Hematopoietic multipotent progenitor cell (in vitro differentiated cells): ENCODE measurements at places on chromosomes 5 and 9. TPM values are rescaled to one million over a fixed set of nuclear protein-coding genes. Genes with fewer than 3 reads are reported as not detected.

Gene OR1J2
- 0.27 TPM for total RNA-seq

Gene DNM1
- total RNA-seq, result 11.0 TPM

Gene SREK1IP1
- 4.3 TPM for total RNA-seq

Gene CD14
- total RNA-seq, result 5.4 TPM

Gene SLC36A3
- total RNA-seq, result not detected

Gene RNF208
- 1.3 TPM for total RNA-seq

Gene HMGXB3
- total RNA-seq, result 35.3 TPM

Gene FGFR4
- 0.54 TPM for total RNA-seq

Gene MEF2C
- 98.0 TPM for total RNA-seq

Gene SPINK13
- total RNA-seq, result not detected

Gene CARTPT
- total RNA-seq, result not detected

Gene LCN1
- total RNA-seq, result not detected

Gene BAAT
- not detected for total RNA-seq

Gene RANBP17
- 12.4 TPM for total RNA-seq

Gene TMEM252
- not detected for total RNA-seq

Gene PHYHD1
- total RNA-seq, result 3.2 TPM

Gene FAM221B
- not detected for total RNA-seq

Gene GPR151
- not detected for total RNA-seq

Gene PAX5
- total RNA-seq, result 3.0 TPM

Gene GNA14
- total RNA-seq, result under 0.01 TPM

Gene FGF10
- total RNA-seq, result not detected

Gene PPP1R26
- total RNA-seq, result 21.3 TPM

Gene PCDHGC3
- total RNA-seq, result 1.1 TPM

Gene SLC12A7
- total RNA-seq, result 96.7 TPM

Gene MSX2
- total RNA-seq, result 0.27 TPM

Gene AGXT2
- total RNA-seq, result not detected

Gene FBP2
- not detected for total RNA-seq

Gene GABRA6
- total RNA-seq, result not detected

Gene CDKN2A
- total RNA-seq, result 0.27 TPM

Gene RETREG1
- total RNA-seq, result 6.2 TPM

Gene MLANA
- total RNA-seq, result not detected

Gene CDH12
- total RNA-seq, result not detected

Gene BRD3
- total RNA-seq, result 24.0 TPM

Gene CTXN3
- not detected for total RNA-seq

Gene PCDH12
- total RNA-seq, result 0.54 TPM

Gene FOXD4L6
- under 0.01 TPM for total RNA-seq

Gene PCDHGA11
- 1.3 TPM for total RNA-seq

Gene TAF1L
- total RNA-seq, result under 0.01 TPM

Gene PCDHGA4
- 0.81 TPM for total RNA-seq
